HCT116 (cell line): ENCODE measurements at places on chromosomes 6 and 20. TPM values are rescaled to one million over a fixed set of nuclear protein-coding genes. Genes with fewer than 3 reads are reported as not detected.

The DEFB119 gene
- not detected for total RNA-seq

- no peaks in the 10 kb centered on the region for H3K27me3 ChIP-seq
- no peak for DNase-seq
- no peak overlapping the region for H3K27ac ChIP-seq
These were observed 955 bp upstream of the SLC26A8 start for GRCh38 chr6:36025260-36025931.

The TRIM31 gene
- not detected for total RNA-seq

DNA sequence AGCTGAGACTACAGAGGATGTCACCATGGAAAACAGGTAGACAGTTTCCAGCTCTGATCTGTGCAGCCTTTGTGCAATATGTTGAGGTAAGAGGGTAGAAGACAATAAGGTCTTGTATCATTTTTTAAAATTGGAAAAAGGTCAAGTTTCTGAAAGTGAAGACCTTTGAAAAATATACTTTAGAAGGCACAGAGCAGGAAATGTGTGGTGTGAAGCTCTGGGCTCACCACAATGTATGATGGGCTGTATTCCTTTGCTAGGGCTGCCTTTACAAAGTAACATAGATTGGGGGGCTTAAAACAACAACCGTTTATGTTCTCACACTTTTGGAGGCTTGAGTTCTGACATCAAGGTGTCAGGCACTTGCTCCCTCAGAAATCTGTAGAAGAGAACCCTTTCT, 514.3 kb upstream of the JARID2 start:
- peaks cover 63% of the 10 kb centered on the region for H3K4me1 ChIP-seq
- H3K4me3 ChIP-seq, result no peak overlapping the region
- no peak overlapping the region; the same call in 1 of the 2 replicates for H3K27ac ChIP-seq
- no peaks in the 10 kb centered on the region for H3K27me3 ChIP-seq
- no peaks in the 10 kb centered on the region for H3K36me3 ChIP-seq
- DNase-seq, result no peak

The SEL1L2 gene
- total RNA-seq, result not detected

The MAS1L gene
- total RNA-seq, result not detected

DNA sequence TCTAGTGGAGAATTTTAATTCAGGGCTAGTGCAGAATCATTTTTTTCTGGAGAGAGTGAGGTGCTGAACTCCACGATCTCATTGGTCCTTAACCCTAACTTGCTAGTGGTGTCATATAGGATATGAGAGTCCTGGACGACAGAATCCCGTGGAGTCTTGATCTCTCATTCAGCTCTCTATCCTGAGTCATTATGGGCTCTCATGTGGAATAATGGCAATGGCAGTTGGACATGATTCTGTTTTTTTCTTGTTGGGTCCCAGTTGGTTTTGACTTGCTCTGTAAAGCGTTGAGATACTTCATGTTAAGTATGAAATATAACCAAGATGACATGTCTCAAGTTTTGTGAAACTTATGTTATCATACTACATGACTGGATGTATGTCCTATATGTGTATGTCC, 6.3 kb upstream of the RNF144B start:
- no peak overlapping the region for H3K27ac ChIP-seq
- no peak for DNase-seq
- H3K36me3 ChIP-seq, result no peaks in the 10 kb centered on the region
- no peaks in the 10 kb centered on the region for H3K4me1 ChIP-seq

The IMPG1 gene
- not detected for total RNA-seq

The BMP5 gene
- not detected for total RNA-seq
